Pancreas (tissue), 10 donors: ENCODE measurements at places on chromosomes 4 and X.

- no peak for DNase-seq
Measured at GRCh38 chrX:46876901-46877300, 35.3 kb upstream of the JADE3 start.

DNA sequence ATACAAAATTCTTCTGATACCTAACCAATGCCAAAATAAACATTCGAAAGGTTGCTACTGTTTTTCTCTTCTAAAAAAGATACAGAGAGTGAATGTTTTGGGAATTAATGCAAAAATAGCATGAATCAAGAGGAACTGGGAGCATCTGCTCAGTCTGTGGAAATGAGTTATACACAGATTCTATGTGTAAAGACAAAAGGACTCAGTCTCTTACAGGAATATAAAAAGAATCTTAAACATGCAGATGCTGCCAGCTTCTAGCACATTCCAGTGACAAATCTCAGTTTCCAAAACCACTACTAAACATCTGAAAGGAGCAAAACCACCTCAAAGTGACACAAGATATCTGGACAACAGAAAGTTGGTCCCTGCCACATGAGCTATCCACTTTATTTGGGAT lies 55.0 kb downstream of the PAPSS1 start:
- DNase-seq = no peak

GRCh38 chr4:41594432-41594831 lies 56.5 kb downstream of the LIMCH1 start:
- DNase-seq = no peak

- no peak for DNase-seq
Measured at GRCh38 chr4:4361883-4362282, 25.0 kb upstream of the NSG1 start.

DNA sequence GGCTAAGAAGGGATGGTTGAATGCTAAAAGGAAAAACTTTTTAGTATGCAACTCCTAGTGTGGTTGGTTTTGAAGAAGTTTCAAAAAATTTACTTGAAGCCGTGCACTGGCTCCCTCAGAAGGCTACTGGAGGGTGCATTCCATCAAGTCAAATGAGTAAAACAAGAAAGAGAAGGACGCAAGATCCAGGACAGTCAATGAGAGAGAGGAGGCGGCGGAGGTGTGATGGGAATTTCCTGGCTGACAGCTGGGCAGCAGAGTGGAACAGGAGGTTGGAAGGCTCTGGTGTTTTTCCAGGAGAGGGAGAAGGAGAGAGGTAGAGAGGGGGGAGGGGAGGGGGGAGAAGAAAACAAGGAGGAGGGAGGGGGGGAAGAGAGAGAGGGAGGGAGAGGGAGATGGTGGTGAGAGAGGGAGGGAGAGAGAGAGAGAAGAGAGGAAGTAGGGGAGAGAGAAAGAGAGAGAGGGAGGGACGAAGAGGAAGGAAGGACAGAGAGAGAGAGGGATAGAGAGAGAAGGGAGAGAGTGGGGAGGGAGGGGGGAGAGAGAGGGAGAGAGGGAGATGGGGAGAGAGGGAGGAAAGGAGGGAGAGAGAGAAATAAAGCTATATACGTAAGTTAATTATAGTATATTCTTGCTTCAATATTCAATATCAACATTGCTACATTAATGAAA lies 126.4 kb downstream of the SH3KBP1 start:
- DNase-seq = no peak
